ENCODE measurements at places on chromosomes 12 and 14. TPM values are rescaled to one million over a fixed set of nuclear protein-coding genes. Genes with fewer than 3 reads are reported as not detected.

GRCh38 chr12:130299574-130299973, 38.1 kb upstream of the PIWIL1 start:
- no peak for ATAC-seq
- H3K4me1 ChIP-seq = peaks cover 4% of the 10 kb centered on the region
- no peaks in the 10 kb centered on the region for H3K36me3 ChIP-seq
- no peaks in the 10 kb centered on the region for H3K27me3 ChIP-seq
- no peak overlapping the region for H3K27ac ChIP-seq

GRCh38 chr14:69838881-69839416, 40.3 kb upstream of the SMOC1 start:
- no peak overlapping the region for H3K4me3 ChIP-seq
- H3K36me3 ChIP-seq = no peaks in the 10 kb centered on the region
- no peak for ATAC-seq
- H3K4me1 ChIP-seq = no peaks in the 10 kb centered on the region

- no peaks in the 10 kb centered on the region for H3K36me3 ChIP-seq
- H3K4me1 ChIP-seq = no peaks in the 10 kb centered on the region
- H3K27me3 ChIP-seq = peaks cover 26% of the 10 kb centered on the region
Measured at GRCh38 chr12:108234158-108234557, 105.0 kb downstream of the CMKLR1 start.

SYCP3 gene
- total RNA-seq = 0.30 TPM

RFX4 gene
- total RNA-seq = not detected

SLC24A4 gene
- total RNA-seq = not detected

FAM186B gene
- total RNA-seq = not detected

Measured in activated T-helper 17 cell treated with anti-CD3 and anti-CD28 coated beads, Interleukin-2, amount 50 U/mL, for 72 hours (primary cell).